ENCODE measurements at places on chromosomes 6 and 20. TPM values are rescaled to one million over a fixed set of nuclear protein-coding genes. Genes with fewer than 3 reads are reported as not detected.

DNA sequence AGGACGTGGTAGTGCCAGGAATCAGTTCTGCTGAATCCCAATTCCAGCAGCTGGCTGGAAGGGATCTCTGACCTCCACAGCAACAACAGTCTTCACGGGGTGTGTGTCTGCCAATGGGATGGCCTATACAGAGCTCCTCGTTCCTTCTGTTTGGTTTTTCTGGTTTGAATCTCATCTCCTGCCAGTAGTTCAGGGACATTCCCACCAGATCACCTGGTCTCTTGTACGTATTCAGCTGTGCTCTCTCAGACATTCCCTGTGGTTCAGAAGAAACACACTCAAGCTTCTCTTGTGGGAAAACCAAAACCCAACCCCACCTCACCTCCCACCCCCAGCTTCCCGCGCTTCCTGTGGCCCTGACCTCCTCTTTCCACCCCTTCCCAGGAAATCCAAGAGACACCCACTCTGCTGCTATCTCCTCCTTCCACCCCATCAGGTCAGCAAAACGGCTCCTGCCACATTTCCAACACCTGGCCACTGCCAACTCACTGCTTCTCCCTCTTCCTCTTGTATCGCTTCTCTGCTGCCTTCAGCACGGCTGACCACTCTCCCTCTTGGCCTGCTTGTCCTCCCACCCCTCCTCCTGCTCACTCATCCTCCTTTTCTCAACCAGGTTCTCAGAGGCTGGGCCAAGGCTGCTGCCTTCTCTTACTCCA lies 63.3 kb upstream of the PTGIS start:
- DNase-seq = no peak

- no peak for DNase-seq
These were observed 78.1 kb downstream of the MYO6 start for GRCh38 chr6:75827163-75827562.

- no peak for DNase-seq
These were observed 37.4 kb upstream of the ARMH2 start for GRCh38 chr6:24836109-24836508.

- DNase-seq = no peak
These were observed 200.9 kb downstream of the MYLK4 start for GRCh38 chr6:2549834-2550233.

GRCh38 chr6:137417396-137417795 lies 76.8 kb downstream of the OLIG3 start:
- no peak for DNase-seq

MRPS18B gene
- 62.1 TPM for total RNA-seq

JARID2 gene
- 12.3 TPM for total RNA-seq
